ENCODE measurements at places on chromosomes 3 and 15.

DNA sequence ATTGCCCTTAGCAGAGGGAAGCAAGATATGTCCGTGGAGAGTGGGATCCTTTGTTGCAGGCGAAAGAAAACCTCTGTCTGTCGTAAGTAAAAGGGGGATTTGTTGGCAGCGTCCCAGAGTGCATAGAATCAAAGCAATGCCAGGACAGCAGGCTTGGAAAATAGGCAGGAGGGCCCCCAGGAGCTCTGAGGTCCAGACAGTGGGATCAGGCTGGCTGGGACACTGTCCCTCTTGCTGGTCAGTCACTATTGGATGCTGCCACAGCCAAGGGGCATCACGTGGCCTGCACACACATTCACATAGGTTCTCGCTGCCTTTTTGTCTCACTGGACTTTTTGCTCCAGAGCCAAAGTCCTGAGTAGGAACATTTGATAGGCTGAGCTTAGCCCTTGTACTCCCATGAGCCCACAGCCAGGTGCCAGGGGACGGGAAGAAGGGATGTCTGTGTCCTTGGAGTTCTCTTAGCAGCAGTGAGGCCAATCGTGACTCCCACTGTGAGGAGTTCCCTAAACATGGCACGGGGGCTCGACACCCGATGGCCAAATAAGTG is 10.7 kb downstream of the MUC20 start:
- no peak for DNase-seq

GRCh38 chr3:56630966-56631365 is 52.1 kb downstream of the TASOR start:
- DNase-seq = no peak

DNA sequence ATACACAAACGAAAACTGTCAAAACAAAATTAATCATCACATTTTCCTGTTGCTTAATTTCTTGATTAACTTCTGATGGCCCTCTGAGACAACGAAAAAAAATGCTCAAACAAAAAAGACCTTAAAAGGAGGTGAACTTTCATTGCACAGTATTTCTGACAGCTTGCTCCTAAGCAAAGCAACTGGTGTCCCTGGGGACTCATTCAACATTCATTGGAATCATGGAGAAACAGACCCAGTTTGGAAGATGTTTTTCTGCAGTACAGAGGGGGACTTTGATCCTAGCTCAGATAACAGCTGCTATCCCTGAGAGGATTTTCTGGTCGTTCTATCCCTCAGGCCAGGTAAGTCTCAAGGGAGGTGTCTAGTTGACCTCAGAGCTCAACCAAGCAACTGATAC is 378.7 kb upstream of the ATP11B start:
- DNase-seq = no peak

DNA sequence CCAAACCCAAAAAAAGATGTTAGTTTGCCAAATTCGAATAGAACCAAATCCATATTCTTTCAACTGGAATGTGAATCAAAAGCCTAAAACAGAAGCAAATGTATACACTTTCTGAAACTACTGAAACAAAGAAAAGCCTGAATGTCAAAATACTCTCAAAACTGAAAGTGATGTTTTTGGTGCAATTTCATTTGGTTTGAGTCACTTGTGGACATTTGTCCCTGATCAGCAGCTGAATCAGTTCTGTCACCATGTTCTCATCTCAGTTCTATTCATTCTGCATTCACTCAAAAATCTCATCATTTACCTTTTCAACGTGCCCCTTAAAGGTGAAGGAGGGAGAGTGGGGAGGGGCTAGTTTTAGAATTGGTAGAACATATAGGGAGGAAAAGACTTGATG is 266.8 kb downstream of the ABHD5 start:
- no peak for DNase-seq

GRCh38 chr15:68277131-68277602 is 378 bp upstream of the FEM1B start:
- no peak for DNase-seq

GRCh38 chr15:89611317-89611716 is 36.0 kb downstream of the TICRR start:
- no peak for DNase-seq

DNA sequence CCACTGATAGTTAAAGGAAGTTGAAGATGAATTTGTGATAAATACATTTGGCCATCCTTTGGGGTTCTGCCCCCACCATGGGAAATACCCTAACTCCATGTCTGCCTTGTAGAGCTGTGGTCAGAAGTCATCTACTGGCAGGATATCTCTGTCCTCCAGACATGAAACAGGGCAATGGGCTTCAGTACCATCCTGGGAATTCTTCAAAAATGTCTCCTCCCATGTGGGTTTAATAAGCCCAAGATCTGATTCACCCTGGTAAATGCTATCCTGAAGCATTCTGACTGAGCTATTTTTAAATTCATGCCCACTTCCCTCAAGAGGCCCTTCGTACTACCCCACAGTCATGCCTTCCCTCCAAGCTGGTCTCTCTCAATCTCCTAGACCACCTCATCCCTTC is 113.7 kb upstream of the SLC25A36 start:
- no peak for DNase-seq

GRCh38 chr3:24253336-24253735 is 241.3 kb downstream of the THRB start:
- DNase-seq = no peak

DNA sequence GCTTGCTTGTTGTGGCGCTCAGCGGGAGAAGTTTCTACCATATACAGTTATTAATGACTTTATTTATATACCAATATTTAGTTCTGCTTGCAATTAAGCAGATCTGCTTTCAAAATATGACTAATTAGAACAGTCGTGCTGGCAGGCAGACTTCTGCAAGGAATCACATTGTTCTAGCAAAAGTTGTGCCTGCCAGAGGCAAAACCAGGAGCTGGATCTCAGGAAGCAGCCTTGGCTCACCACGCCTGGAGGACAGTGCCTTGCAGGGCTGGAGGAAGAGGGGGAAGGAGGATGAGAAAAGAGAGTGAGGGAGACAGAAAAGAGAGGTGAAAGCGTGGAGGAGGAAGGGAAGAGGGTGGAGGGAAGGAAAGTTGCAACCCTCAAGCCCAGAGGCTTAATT is 160.3 kb downstream of the NUP210 start:
- no peak for DNase-seq

DNA sequence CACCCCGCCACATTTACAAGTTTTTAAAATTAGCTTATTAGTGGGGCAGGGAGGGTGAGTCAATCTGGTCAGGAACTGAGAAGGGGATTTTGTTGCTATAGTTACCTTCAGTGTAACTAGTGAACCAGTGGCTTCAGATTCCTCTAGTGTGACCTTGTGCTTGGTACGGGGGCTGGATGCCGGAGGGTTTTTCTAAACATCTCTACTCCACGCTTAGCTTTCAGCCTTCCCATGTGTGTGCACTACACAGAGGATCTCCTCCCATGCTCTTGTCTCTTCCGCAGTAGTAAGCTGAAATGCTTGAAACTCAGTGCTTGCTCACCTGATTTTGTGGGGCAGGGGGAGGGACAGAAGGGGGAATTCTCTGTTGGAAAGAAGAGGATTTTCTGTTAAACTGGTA is 67.9 kb upstream of the AKAP13 start:
- DNase-seq = no peak

- DNase-seq = no peak
Measured at GRCh38 chr3:101066711-101067129, 73.5 kb upstream of the ABI3BP start.

DNA sequence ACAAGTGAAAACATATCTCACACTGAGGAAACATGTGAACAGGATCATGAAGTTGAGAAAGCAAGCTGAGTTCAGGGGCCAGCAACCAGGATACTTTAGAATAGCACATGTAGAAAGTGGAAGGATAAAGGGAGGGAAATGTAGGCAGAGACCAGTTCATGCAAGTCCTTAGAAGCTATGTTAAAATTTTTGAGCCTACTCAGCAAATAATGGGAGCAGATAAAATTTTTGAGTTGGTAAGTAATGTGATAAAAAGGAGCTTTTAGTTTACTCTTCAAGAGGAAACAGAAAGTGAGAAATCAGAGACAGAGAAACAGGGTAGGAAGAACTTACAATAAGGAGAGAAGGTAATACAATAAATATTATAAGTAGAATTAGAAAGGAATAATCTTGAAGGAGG is 105.6 kb upstream of the ZBTB20 start:
- no peak for DNase-seq

GRCh38 chr3:20511863-20512505 is 326.0 kb upstream of the SGO1 start:
- no peak for DNase-seq

GRCh38 chr15:98547275-98547674 is 101.1 kb upstream of the IGF1R start:
- no peak for DNase-seq

GRCh38 chr3:56833022-56833421 is 31.3 kb upstream of the ARHGEF3 start:
- no peak for DNase-seq

DNA sequence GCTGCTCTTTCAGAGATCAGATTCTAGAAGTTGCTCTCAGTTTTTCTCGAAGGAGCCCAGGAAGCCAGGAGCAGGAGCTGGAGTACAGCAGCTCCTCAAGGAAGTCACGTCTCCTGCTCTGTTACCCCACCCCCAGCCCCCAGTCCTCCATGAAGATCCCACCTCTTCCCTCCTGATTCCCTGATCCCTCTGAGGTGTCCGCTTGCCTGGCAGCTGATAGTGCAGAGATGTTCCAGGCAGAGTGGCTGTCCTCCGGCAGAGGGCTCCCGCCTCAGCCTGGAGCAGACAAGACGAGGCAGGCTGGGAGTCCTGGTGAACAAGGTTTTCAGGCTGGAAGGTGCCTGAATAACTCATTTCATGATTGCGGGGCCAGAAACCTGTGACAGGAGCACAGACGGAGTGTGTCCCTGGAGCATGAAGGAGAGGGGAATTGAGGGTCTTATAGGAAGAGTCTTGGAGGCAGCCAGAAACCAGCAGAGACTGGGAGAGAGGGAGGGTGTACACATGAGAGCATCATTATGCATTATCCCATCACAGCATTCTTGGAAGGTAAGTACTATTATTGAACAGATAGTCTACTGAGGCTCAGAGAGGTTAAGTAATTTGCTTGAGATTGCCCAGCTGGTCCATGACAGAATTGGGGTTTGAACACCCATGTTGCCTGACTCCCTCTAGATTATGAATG is 1.2 kb downstream of the HRH1 start:
- peak; percentile 76 for DNase-seq

GRCh38 chr3:141410408-141410807 is 42.1 kb downstream of the ZBTB38 start:
- no peak for DNase-seq

GRCh38 chr3:25025236-25025635 is 402.8 kb upstream of the RARB start:
- no peak for DNase-seq

DNA sequence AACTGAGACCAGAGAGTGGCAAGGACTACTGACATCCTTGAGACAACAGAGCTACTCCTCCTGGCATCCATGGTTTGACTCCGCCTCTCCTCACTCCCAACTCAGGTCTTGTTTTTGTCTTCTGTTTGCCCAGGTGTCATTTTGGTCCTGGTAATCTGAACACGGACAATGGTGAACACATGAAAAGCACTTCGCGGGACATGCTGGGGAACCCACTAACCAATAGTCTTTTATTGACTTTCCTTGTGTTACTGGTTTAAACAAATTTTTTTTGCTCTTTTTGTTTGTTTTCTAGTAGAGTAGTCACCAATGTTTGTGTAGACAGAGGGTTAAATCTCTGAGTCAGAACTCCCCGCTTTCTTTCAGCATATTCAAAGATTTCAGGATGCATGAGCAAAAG is 38.4 kb downstream of the LARP6 start:
- no peak for DNase-seq

- DNase-seq = no peak
Measured at GRCh38 chr3:127495821-127496655, 94.5 kb downstream of the TPRA1 start.

- no peak for DNase-seq
Measured at GRCh38 chr3:144516026-144516425, 544.4 kb downstream of the DIPK2A start.

DNA sequence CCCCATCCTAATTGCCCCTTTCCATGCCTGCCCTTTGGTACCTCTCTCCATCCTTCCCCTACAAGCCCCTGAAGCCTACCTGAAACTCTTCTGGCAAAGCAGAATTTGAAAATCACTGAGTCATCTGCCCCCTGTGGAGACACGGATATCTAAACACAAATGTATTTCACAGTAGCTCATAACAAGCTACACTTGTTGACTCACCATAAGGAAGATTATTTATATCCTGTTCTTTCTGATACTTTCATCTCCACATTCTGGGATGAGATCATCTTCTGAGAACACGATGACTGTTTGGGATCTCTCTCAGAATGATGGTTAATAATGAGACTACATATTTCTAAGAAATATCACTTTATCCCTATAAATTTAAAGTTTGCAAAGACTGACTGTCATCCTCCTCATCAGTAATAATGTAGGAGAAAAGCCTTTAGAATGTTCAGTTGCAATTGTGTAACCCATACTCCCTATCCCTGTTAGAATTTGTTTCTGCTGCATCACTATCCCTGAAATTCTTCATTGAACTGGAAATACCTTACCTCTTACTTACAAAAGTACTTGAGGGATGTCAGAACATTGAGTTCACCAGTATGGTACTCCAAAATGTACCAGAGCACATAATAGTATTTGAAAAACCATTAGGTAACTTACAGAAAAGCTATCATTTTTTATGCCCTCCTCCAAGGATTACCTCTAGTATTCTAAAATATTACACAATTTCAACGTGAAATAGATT is 116.1 kb upstream of the IL12A start:
- DNase-seq = no peak

DNA sequence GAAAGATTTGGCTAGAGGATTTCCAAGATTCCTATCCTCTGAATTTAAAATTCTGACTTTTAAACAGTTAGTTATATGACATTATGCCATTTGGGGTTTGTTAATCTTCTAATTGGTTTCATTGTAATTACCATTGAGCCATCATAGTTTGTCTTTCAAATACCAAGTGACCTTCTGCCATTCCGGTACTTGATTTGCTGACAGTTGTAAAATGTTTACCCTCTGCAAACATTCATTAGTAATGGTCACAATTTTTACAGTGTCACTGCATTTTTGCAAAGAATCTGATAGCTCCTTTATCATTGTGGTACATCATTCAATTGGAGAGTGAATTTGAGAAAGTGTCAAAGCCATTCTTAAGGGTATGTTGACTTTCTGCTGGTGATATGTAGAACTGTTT is 645.0 kb upstream of the TBL1XR1 start:
- DNase-seq = no peak

- no peak for DNase-seq
Measured at GRCh38 chr3:10308678-10309077, 12.2 kb downstream of the SEC13 start.

DNA sequence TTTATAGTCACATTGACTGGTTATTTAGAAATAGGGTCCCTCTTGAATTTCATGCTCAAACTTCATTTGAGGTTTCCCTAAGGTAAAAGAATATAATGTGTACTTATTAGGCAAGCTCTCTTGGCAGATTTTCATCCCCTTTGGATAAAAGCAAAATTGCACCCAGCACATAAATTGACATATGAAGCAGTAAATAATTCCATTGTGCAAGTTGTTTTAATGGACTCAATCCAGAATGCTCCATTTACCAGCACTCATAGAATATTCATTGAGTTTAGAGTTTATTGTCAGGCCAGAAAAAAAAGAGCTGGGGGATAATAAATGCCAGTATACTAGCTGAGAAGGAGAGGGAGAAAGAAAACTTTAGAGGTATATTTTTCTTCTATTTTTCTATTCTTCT is 136.8 kb downstream of the TPRG1 start:
- DNase-seq = no peak

GRCh38 chr15:86139828-86140227 is 60.2 kb downstream of the AGBL1 start:
- peak; percentile 26 for DNase-seq

- DNase-seq = no peak
Measured at GRCh38 chr3:111252779-111253178, 181.2 kb downstream of the NECTIN3 start.

GRCh38 chr3:54251705-54252104 is 129.4 kb downstream of the CACNA2D3 start:
- DNase-seq = no peak

GRCh38 chr3:69751074-69751476 is 11.8 kb downstream of the MITF start:
- DNase-seq = no peak
